CD4-positive, CD25-positive, alpha-beta regulatory T cell (primary cell): ENCODE measurements at places on chromosomes 3 and 15. TPM values are rescaled to one million over a fixed set of nuclear protein-coding genes. Genes with fewer than 3 reads are reported as not detected.

DNA sequence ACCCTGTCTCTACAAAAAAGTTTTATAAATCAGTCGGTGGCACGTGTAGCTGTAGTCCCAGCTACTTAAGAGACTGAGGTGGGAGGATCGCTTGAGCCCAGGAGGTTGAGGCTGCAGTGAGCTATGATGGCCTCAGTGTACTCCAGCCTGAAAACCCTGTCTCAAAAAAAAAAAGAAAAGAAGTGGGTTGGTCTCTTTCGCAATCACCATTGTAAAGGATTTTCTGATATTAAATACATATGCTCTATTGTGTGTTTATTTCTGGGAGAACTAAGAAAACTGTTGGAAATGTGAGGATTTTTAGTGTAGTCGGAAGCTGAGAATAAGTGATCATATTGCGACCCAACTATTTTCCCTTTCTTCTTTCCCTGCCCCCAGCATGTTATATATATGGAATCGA is 7.5 kb downstream of the ZNF710 start:
- H3K27ac ChIP-seq = no peak overlapping the region
- no peaks in the 10 kb centered on the region for H3K36me3 ChIP-seq
- peaks cover 60% of the 10 kb centered on the region for H3K4me1 ChIP-seq
- no peak overlapping the region for H3K4me3 ChIP-seq

DNA sequence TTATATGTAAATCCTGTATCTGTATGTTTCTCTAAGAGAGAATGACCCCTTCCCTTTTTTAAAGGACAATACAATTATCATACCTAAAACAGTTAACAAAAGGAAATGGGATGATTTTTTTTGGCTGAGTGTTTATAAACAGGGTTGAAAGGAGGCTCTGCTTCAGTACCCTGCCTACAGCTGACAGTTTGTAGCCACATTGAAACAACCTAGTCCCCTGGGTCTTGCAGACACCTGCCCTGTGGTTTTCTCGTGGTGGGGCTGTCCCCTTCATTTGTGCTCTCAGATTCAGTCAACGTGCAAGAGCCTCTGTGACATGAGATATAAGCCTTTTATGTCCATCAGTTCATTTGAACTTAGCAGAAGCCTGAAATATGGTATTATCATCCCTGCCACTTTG is 2.3 kb upstream of the HMCES start:
- H3K36me3 ChIP-seq = peaks cover 58% of the 10 kb centered on the region
- peaks cover 22% of the 10 kb centered on the region for H3K4me1 ChIP-seq
- DNase-seq = no peak

Gene FAM174B
- 4.1 TPM for total RNA-seq

DNA sequence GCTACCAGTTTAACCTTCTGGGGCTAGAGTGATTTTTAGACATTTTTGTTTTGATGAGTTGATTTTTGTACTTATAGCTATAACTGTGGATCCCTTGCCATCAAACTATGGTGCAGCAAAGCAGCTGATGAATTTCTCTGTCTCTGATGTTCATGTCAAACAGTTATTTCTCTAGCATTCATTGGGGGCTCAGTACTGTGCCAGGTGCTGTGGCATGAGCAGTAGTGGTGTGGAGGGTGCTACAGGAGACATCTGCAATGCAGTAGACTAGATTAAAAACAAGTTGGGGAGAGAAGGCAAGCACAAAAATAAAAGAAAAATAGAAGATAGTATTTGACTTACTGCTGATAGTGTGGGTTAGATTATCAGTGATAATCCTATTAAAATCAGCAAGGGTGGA is 95.3 kb downstream of the AKAP13 start:
- H3K4me1 ChIP-seq = peaks cover 27% of the 10 kb centered on the region
- no peak for DNase-seq
- H3K27me3 ChIP-seq = no peaks in the 10 kb centered on the region
- no peaks in the 10 kb centered on the region for H3K36me3 ChIP-seq

GRCh38 chr15:66233487-66234415 is 19.8 kb downstream of the MEGF11 start:
- DNase-seq = no peak
- H3K27ac ChIP-seq = no peak overlapping the region
- no peaks in the 10 kb centered on the region for H3K4me1 ChIP-seq
- no peak overlapping the region for H3K4me3 ChIP-seq
- no peaks in the 10 kb centered on the region for H3K27me3 ChIP-seq
- H3K36me3 ChIP-seq = no peaks in the 10 kb centered on the region

Gene SLC9C1
- not detected for total RNA-seq

- H3K4me3 ChIP-seq = no peak overlapping the region
- DNase-seq = no peak
- H3K36me3 ChIP-seq = no peaks in the 10 kb centered on the region
- peaks cover 9% of the 10 kb centered on the region for H3K4me1 ChIP-seq
These were observed 332.7 kb upstream of the SLCO3A1 start for GRCh38 chr15:91520850-91521249.

Gene KIF15
- 1.1 TPM for total RNA-seq

DNA sequence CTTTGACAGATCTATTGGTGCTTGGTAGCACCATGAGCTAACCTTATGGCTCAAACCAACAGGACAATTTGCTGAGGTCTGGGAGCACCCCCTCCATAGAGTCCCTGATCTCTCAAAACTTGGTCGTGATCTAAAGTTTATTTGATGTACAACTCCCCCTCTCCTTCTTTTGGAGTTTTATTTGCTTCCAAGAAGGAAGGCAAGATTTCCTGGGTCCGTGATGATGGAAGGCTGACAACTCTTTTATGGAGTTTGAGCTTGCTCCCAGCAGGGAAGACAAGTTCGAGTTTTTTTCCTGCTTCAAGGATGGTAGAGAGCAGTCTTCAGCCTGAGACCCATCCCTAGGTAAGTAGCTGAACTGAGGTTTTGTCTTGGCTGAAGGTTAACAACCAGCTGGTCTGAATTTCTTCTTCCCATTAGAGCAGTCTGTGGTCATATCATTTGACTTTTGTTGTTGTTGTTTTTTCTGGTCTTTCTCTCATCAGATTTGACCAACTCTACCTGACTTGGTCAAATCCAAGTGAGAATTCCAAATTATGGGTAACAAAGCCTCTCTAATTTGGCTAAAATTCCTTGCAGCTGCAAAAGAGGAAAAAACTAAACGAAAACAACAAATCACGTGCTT is 2.8 kb upstream of the MUC20 start:
- DNase-seq = no peak
- H3K4me3 ChIP-seq = no peak overlapping the region
- H3K4me1 ChIP-seq = no peaks in the 10 kb centered on the region
- peaks cover 7% of the 10 kb centered on the region for H3K36me3 ChIP-seq
- H3K27me3 ChIP-seq = no peaks in the 10 kb centered on the region

- no peak overlapping the region for H3K27ac ChIP-seq
- no peaks in the 10 kb centered on the region for H3K4me1 ChIP-seq
- no peaks in the 10 kb centered on the region for H3K27me3 ChIP-seq
- no peak for DNase-seq
- no peak overlapping the region for H3K4me3 ChIP-seq
- H3K36me3 ChIP-seq = no peaks in the 10 kb centered on the region
These were observed 172.9 kb upstream of the TSPAN3 start for GRCh38 chr15:77243716-77244401.

DNA sequence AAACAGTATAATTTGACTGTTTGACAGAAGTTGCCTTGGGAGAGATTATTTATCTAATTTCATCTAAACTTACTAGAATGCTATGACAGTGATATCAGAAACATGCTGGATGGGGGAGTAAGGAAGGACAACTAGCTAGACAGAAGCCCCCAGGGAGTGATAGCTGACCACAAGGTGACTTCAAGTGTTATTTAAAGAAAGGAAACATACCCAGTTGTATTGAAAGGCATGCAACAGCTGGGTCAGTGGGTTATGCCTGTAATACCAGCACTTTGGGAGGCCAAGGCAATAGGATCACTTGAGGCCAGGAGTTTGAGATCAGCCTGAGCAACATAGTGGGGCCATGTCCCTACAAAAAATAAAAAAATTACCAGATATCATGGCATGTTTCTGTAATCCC is 69.6 kb downstream of the SLC49A4 start:
- H3K27ac ChIP-seq = no peak overlapping the region
- no peak overlapping the region for H3K4me3 ChIP-seq
- peaks cover 15% of the 10 kb centered on the region for H3K36me3 ChIP-seq
- no peaks in the 10 kb centered on the region for H3K4me1 ChIP-seq

- no peak overlapping the region for H3K4me3 ChIP-seq
- DNase-seq = no peak
- H3K36me3 ChIP-seq = no peaks in the 10 kb centered on the region
- no peaks in the 10 kb centered on the region for H3K4me1 ChIP-seq
These were observed 135.6 kb downstream of the KCNMB2 start for GRCh38 chr3:178671791-178672190.

DNA sequence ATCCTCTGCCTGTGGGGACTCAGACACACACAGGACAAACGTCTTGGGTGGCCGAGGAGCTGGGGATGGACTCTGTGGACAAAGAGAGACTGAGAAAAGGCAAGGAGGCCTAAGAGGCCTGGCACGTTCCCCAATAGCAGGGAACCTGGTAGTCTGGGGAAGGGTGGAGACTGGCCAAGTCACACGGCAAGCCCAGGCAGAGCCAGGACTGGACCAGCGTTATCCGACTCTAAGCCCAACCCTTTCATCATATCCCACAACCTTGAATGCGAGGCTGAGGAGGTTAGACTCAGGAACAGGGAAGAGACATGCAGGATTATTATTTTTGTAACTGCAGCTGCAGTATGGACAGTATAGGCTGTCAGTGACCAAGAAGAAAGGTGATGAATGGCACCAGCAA is 53.4 kb downstream of the SLC6A11 start:
- no peaks in the 10 kb centered on the region for H3K4me1 ChIP-seq
- no peak overlapping the region for H3K4me3 ChIP-seq
- H3K36me3 ChIP-seq = no peaks in the 10 kb centered on the region
- H3K27me3 ChIP-seq = no peaks in the 10 kb centered on the region
- H3K27ac ChIP-seq = no peak overlapping the region

Gene CCDC80
- total RNA-seq = not detected

DNA sequence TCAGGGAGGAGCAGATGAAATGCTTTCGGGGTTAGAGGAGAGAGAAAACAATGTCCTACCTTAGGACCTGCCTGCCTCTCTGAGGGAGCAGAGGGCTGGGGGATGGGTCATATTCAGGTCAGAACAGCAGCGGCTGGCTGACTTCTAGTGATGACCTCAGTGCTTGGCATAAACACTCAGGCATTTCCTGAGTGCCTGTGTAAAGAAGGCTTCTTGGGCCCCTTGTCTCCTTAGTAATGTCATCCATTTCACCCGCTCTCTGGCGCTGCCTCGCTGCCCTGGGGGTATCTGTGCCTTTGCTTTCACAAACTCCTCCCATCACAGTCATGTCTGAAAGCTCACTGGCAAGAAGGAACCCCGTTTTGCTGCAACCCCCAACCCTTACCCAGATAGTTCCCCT is 82.9 kb upstream of the GSK3B start:
- no peaks in the 10 kb centered on the region for H3K4me1 ChIP-seq
- no peak overlapping the region for H3K27ac ChIP-seq
- no peaks in the 10 kb centered on the region for H3K27me3 ChIP-seq
- DNase-seq = no peak
- no peaks in the 10 kb centered on the region for H3K36me3 ChIP-seq
- no peak overlapping the region for H3K4me3 ChIP-seq

GRCh38 chr3:104438706-104439105 is 928.0 kb upstream of the ALCAM start:
- no peaks in the 10 kb centered on the region for H3K4me1 ChIP-seq
- no peak for DNase-seq
- no peaks in the 10 kb centered on the region for H3K27me3 ChIP-seq

- no peak for DNase-seq
- no peaks in the 10 kb centered on the region for H3K27me3 ChIP-seq
- H3K4me1 ChIP-seq = no peaks in the 10 kb centered on the region
- H3K36me3 ChIP-seq = peaks cover 4% of the 10 kb centered on the region
- no peak overlapping the region for H3K4me3 ChIP-seq
These were observed 25.3 kb downstream of the MEF2A start for GRCh38 chr15:99590913-99591646.

- H3K27ac ChIP-seq = no peak overlapping the region
- no peak overlapping the region for H3K4me3 ChIP-seq
- peaks cover 50% of the 10 kb centered on the region for H3K36me3 ChIP-seq
- H3K27me3 ChIP-seq = no peaks in the 10 kb centered on the region
These were observed 11.2 kb upstream of the CAPN3 start for GRCh38 chr15:42348083-42348482.

Gene CNTN6
- not detected for total RNA-seq

DNA sequence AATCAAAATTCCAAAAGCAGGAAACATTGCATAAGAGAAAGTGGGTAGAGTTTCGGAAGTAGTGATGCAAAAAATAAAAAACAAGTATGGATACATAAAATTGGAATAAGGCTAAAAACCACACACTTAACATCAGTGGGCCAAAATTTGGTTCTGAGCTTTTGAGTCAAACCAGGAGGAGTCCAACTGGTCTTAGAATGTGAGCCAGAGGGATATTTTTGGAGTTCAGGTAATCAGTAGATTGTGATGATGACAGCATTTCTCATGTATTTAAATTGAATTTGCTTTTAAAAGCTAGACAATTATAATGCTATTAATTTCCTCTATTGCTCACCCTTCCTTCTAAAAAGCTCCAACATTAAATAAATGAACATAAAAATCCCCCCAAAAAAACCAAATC is 38.2 kb upstream of the CHST2 start:
- no peak for DNase-seq
- H3K4me3 ChIP-seq = no peak overlapping the region
- H3K27me3 ChIP-seq = no peaks in the 10 kb centered on the region
- H3K36me3 ChIP-seq = no peaks in the 10 kb centered on the region
- peaks cover 11% of the 10 kb centered on the region for H3K4me1 ChIP-seq

GRCh38 chr3:169242708-169243513 is 420.6 kb downstream of the MECOM start:
- no peaks in the 10 kb centered on the region for H3K36me3 ChIP-seq
- no peaks in the 10 kb centered on the region for H3K4me1 ChIP-seq
- no peak for DNase-seq
- H3K27me3 ChIP-seq = no peaks in the 10 kb centered on the region

Gene POMGNT2
- total RNA-seq = 2.0 TPM

DNA sequence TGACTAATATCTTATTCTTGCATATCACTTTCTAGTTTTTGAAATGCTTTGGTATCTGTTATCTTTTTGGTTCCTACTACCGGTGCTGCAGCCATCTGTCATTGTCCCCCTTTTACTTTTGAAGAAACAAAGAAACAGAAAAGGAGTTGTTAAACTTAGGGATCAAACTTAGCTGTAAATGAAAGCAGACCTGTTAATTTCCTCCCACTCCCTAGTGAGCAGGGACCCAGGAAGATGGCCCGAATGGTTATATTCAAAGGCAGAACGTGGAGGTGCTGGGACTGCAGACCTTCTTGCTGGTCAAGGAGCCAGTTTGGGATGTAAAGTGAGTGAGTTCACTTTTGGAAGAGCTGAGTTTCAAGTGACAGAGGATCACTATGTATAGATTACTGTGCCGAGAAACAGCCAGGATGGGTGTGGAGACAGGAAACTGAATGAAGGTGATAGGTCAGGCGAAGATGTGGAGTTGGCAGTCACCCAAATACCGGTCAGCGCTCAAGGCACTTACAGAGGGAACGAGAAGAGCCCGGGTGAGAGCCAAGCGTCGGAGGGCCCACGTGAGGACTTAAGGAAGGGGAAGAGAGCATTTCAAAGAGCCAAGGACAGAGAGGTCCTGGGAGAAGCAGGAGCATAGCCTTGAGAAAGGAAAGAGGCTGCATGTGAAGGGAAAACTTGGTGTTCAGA is 20.1 kb downstream of the KBTBD8 start:
- no peaks in the 10 kb centered on the region for H3K36me3 ChIP-seq
- no peaks in the 10 kb centered on the region for H3K27me3 ChIP-seq
- H3K27ac ChIP-seq = no peak overlapping the region
- H3K4me1 ChIP-seq = peaks cover 3% of the 10 kb centered on the region
- no peak for DNase-seq
- peak overlapping the region; percentile 13 for H3K4me3 ChIP-seq
